ENCODE measurements at places on chromosomes 1 and 21.
A peak's percentile ranks its signal among the peaks of the same experiment; 100 is the strongest.

DNA sequence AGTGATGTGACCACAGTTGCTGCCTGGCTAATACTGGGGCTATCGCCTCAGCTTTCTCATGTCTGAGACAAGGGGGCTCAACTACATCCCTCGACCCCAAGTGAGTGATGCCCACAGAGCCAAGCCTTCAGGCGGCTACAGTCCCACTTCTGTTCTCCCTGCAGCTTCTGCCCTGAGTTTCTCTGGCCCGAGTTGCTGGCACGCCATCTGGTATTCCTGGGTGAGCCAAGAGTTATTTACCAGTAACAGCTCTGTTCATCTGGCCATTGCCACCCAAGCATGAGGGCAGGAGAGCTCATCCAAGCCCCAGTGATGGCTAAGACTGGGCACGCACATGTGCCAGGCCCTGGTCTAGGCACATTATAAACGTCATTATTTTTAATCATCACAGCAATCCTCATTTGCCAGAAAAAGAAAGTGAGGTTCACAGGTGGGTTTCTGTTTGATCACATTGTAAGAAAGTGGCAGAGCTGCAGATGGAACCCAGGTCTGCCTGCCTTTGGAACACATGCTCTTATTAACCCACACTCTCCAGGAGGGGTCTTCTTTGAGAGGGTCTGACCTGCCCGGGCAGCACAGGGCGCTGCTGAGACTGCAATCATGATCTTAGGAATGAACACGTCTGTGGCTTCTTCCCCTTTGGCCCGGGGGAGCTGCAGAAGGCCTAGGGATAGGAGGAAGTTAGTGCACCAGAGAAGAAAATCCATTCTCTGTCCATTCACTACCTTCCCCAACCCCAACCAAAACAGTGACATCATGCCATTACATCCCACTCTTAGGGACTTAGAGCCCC lies 27.5 kb downstream of the KCND3 start:
- DNase-seq, result no peak

GRCh38 chr1:231688989-231689388 lies 62.4 kb downstream of the DISC1 start:
- no peak for DNase-seq

DNA sequence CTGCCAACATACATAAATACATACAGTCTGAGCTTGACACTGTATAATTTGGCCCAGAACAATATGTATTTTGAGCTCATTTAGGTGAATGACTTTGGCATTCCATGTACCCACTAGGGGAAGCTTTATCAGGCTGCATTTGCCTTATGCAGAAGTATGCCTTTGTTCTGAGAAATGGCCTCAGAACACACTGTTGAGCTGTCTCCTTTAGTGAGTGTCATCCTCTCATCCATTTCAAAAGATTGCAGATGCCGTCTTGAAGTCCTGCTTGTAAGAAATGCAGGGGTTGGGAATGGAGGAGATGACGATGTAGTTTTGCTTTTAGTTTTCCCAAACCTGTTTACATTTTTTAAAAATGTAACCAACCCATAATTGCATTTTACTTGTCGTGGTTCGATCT lies 14.8 kb upstream of the NBL1 start:
- DNase-seq, result no peak

GRCh38 chr1:167722152-167722869 lies 529 bp downstream of the MPZL1 start:
- no peak for DNase-seq

- no peak for DNase-seq
Observed at GRCh38 chr1:77371396-77371795, 89.6 kb downstream of the AK5 start.

GRCh38 chr1:164567774-164568173 lies 8.8 kb downstream of the PBX1 start:
- no peak for DNase-seq

- DNase-seq, result no peak
Observed at GRCh38 chr1:174938281-174939007, 61.3 kb upstream of the CACYBP start.

- peak; percentile 72 for DNase-seq
Observed at GRCh38 chr1:45569962-45570581, 13.8 kb upstream of the NASP start.

DNA sequence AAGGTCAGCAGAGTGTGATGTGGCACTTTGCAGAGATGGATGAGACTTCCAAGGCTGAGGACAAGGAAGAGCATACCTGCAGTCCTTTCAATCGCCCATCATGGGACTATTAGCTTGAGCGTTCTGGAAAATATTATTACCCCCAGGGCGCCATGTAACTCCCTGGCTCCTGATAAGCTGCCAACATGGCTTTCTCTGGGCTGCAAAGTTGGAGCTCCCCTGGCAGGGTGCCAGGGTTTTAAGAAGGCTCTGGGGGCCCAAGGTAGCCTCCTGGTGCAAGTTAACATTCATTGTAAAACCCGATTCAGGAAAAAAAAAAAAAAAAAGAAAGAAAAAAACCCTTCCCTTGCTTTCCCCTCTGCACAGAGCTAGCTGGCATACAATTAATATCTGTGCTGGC lies 196.7 kb downstream of the PBX1 start:
- no peak for DNase-seq

DNA sequence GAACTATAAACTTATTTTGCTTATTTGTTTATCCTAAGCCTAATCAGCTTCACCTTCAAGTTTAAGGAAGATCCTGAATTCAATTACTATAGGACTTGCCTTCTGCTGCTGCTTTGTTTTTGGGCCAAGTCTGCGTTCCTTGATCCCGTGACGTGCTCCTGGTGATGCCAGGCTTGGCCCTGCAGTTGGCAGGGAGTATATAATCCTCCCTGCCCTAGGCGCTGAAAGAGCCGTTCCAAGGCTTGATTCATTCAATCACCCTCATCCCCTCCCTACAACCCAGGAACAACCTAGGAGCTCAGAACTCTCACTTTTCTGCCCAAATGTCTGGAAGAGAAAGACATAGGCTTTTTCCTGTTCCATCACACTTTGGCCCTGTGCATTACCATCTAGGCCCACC lies 12.4 kb upstream of the LRRN2 start:
- no peak for DNase-seq

- no peak for DNase-seq
Observed at GRCh38 chr1:227058321-227058751, 118.2 kb downstream of the COQ8A start.

GRCh38 chr1:68142036-68142435 lies 90.3 kb downstream of the WLS start:
- DNase-seq, result no peak
